SK-MEL-5 (cell line): ENCODE measurements at places on chromosomes 1 and 21.

GRCh38 chr1:178379807-178380206, 117.0 kb downstream of the CLEC20A start:
- no peak for DNase-seq

DNA sequence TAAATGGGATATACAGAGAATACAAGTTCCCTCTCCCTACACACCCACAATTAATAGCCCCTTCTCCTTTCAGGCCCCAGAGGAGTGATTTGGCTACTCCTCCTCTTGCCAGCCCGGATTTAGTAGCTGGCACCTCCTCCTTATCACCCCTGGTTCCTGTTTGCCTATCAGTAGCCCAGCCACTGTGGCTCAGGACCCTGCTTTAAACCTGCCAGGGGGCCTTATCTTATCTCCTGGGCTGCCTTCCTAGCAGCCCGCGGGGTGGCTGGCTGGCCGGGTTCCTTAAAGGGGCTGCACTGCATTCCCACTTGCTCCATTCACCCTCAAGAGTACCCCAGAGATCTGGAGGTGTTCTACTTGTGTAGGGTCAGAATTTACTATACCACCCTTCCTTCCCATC, 70.4 kb downstream of the PLEKHA6 start:
- no peak for DNase-seq

DNA sequence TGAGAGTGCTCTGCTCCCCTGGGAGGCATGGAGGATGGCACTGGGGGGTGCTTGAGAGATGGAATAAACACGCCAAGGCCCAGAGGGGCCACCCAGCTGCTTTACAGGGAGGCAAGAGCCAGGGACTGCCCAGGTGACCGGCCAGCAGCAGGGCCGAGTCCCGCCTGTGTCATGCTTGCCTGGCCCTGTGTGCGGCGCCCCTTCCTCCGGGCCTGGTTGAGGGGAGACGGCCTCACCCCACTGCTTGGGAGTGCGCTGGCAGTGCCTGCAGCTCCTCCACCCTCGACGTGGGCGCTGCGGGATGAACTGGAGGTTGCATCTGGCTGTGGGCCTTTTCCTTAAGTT, 33.1 kb upstream of the COL6A2 start:
- no peak for DNase-seq

GRCh38 chr21:44653656-44654575, 543 bp downstream of the KRTAP12-4 start:
- DNase-seq, result no peak

- DNase-seq, result no peak
Observed at GRCh38 chr1:64511044-64511443, 41.1 kb downstream of the CACHD1 start.

DNA sequence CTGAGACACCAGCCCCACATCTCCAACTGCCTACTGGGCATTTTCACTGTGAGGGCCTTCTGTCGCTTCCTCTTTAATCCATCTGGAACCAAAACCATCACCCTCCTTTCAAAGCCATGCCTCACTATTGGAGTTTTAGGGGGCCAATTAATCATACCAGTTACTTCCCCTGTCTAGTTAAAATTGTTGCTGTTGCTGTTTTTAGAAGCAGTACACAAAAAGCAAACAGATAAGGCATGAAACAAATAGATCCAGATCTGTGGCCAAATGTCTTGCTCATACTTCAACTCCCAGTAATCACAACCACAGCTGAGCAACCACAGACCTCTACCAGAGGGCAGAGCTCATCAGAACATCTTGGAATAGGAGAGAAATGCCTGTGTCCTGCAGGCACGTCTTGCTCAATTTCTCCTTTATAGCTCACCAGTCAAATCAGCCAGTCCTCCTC, 133.8 kb upstream of the C1orf105 start:
- DNase-seq, result peak; percentile 9

- DNase-seq, result peak; percentile 78
Observed at GRCh38 chr1:47175227-47175934, 14.5 kb downstream of the PDZK1IP1 start.

- DNase-seq, result no peak
Observed at GRCh38 chr1:165409657-165410358, 35.1 kb downstream of the RXRG start.

DNA sequence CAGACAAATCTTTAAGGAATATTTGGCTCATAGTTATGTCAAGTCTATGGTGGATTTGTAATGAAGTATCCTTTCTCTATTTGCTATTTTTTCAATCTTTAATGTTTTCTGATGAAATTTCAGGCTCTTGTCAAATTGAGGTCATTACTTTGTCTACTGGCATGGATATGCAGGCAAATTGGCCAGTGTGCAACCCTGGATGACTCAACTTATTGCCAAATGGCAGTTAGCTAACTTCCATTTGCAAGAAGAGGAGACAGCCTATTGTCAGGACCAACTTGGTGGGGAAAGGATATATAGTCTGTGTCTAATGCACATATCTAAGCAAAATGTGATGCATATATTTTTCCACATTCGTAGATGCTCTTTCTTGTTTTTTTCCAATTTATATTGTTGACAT, 530.5 kb downstream of the PTBP2 start:
- DNase-seq, result no peak

DNA sequence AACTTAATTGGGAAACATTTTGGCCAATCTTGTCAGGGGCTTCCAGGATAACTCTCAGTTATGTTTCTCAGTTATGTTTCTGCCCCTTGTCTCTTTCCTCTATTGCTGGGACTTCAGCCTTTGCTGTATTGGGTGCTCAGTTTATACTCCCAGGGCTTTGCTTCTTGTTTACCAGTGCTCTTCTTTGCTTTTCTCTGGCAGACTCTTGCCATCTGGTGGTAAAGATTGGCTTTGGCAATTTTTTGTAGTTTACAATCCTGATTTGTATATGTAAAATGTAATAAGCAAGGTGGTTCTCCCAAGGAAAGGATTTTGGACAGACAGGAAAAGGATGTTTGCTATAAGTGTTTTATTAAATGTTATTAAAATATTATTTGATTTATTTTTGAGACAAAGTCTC, 37.9 kb downstream of the FABP3 start:
- peak; percentile 72 for DNase-seq

GRCh38 chr1:180560200-180560867, 1.6 kb downstream of the OVAAL start:
- no peak for DNase-seq

- no peak for DNase-seq
Observed at GRCh38 chr1:164768619-164769018, 209.6 kb downstream of the PBX1 start.

DNA sequence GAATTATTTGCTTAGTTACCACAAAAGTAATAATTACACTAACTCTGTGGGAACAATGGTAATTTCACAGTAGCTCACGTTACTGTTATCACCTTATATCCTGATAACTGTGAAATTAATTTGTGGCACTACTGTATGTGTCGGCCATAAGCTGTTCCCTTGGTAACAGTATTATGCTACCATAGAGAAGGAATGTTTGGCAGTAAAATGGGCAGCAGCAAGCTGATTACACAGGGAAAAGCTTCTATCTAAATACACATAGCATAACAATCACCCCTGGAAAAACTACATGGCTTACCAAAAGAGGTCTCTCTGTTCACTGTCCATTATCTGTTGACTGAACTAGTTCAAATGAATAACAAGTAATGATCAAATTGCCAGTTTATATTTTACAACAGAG, 124.1 kb downstream of the DPYD start:
- no peak for DNase-seq

DNA sequence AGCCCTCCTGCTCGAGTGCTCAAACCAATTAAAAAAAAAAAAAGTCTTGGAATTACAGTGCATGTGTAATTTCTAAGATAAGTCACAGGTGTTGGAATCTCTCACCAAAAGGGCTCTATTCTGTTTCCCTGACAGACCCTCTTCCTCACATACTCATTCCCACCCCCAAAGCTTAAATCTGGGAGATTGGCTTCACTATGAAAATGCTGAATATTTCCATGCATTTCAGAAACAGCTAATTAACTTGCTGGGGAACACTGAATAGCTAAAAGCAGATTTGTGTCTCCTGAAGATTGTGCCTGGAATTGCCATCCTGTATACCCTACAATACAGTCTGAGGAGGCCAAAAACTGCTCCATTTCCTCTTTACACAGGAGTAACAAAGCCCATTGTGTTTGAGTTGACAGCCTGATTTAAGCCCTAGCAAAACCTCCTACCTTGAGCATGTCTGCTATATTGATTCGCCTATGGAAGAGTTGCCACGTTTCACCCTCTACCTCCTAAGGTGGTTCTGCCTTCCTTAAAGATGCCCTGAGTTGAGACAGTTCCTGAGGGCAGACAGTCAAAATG, 1.4 kb upstream of the PIK3R3 start:
- no peak for DNase-seq

DNA sequence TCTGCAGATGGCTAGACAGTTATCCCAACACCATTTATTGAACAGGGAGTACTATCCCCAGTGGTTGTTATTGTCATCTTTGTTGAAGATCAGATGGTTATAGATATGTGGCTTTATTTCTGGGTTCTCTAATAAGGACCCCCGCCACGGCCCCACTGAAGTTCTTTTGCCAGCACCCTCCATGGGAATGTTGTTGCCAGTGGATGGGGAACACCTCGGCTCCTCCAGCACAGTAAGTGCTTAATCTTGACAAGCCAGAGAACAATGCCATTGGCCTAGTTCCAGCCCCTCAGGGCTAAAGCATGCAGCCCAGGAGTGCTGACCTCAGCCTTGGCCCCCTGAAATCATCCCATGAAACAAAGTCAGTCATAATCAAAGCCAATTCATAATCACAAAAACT, 337.6 kb downstream of the AGBL4 start:
- no peak for DNase-seq

DNA sequence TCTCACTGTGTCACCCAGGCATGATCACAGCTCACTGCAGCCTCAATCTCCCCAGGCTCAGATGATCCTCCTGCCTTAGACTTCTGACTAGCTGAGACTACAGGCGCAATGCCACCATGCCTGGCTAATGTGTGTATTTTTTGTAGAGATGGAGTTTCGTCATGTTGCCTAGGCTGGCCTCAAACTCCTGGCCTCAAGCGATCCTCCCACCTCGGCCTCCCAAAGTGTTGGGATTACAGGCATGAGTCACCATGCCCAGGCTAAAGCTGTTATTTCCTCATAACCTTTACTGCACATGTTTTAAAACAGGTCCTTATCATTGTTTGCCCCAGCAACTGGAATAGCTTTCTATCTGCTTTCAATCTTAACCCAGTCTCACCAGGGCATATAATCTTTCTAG, 2.9 kb downstream of the SARS1 start:
- DNase-seq, result no peak

DNA sequence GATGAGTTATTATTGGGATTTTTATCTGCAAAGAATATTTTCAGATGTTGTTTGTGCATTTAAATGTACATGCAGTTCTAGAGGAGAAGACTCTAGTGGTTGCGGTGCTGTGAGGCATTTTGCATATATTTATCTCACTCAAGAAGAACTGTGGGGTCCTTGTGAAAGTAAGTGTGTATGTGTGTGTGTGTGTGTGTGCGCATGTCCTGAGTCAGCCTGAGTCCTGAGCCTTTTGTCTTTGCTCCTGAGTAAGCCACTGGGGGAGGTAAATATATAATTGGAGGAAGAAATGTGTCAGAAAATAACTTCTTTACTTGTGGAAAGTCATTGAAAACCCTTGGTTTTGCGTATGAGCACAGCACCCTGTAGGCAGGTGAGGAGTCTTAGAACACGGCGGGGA, 55.6 kb upstream of the CD34 start:
- no peak for DNase-seq

DNA sequence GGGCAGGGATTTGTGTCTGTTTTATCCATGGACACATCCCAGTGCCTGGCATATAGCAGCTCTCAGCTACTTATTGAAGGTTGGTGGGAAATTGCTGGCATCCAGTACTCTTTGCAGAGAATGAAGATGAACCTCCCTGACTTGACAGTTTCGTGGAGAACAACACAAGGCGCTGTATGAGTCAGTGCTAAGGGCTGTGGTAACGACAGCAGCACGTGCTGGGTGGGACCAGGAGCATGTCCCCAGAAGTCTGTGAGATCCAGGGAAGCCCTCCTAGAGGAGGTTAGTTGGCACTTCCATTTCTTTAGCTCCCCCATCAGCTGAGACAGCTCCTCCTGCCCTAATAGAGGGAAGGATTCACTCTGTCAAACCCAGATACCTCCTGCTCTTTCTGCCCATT, 25.9 kb upstream of the IL19 start:
- no peak for DNase-seq

DNA sequence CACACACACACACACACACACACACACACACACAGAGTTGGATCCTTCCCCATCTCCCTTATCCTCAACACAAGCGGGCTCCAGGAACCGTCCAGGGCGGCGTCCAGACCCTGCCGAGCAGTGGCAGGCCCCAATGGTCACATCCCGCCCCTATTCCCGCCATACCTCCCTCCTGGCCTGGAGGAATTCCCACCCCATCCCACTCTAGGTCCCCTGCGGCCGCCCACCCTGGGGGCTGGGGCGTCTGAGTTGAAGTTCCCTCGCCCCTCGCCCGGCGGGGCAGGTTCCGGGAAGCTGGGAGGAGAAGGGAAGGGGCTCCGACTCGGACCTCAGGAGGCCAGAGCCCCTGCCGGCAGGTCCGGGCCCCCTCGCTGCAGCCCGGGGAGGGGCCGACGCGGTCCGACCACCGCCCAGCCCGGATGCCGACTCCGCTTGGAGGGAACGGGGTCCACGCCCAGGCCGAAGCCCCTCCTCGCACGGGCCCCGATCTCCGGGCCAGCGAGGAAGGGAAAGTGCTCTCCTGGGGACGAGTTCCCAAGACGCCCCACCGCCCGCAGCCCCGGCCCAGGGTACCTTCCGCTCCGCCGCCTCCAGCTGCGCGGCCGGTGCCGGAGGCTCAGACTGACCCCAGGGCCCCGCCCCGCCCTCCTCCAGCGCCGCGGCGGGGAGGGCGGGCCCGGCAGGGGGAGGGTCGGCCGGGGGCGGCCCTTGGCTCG, at the start of gene RHOC:
Gene RHOC (minus strand): TSS at position 623 of the 716 bp plus-strand sequence. CDS start 3,328 bp downstream, outside the sequence.
- DNase-seq, result no peak

DNA sequence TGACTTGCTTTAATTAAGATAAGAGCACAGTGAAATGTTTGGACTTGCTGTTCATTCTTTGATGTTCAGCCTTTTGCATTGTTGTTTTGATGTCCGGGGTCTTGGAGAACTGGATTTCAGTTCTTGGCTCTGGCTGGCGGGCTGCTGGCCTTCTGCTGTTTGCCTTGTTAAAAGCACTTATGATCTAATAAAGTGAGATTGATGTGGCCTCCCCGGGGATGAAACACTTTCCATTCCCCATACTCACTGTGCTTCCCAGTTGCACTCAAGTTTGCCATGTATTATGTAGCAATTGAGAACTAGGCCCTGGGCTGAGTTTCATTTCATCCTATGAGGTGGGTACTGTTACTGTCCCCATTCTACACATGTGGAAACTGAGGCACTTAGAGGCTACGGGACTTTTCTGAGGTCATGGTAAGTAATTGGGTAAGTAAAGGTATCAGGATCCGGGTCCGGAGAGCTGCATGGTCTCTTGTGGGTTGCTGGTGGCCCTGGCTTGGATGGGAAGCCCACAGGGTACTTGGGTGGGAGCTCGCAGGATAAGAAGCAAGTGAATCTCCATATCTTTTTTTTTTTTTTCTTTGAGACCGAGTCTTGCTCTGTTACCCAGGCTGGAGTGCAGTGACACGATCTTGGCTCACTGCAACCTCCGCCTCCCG, 127.7 kb upstream of the ZBTB40 start:
- DNase-seq, result no peak

GRCh38 chr1:232134365-232134764, 495.6 kb downstream of the SIPA1L2 start:
- DNase-seq, result no peak

- no peak for DNase-seq
Observed at GRCh38 chr21:32411350-32412161, 950 bp upstream of the EVA1C start.
